NCI-H460 (cell line): ENCODE measurements at places on chromosomes 12 and 14.

DNA sequence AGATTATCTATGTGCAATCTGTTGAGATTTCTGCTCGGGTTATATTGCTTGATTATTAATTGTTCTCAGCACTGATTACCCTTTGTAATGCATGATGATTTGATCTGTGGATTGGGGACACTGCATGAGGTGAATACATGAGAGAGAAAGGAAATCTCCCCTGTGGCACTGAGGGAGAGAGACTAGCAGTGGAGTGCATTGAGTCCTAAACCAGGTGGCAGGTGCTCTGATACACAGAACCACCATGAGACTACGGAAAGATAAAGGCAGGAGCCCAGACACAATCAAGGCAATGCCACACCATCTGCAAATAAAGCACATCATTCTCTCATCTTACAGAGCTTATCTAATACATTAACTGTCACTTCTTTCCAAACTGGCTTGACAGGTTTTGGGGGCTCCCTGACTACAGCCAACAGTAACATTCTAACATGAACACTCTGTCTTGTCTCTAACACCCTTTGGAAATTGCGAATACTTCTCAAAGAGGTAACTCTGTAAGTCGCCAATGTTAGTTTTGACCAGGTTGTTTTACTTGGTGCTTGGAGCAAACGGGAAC is 37.6 kb upstream of the TSPAN8 start:
- no peak for DNase-seq

DNA sequence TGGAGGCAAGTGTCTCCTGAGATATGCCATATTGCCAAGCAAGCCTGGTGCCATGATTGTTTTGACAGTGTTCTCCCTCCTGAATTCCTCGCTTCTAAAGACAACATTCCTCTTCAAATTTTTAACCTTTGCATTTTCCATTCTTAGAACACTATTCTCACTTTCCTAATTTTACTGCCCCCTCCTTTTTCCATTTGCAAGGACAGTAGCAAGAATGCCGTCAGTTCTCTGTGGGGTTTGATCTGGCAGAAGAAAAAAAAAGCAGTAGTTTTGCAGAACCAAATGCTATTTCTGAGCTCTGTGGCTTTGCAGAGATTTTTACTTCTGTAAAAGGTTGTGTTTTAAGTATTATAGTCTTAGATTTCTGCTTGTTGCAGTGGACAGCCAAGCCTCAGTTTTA is 295.2 kb downstream of the NUAK1 start:
- DNase-seq: no peak

DNA sequence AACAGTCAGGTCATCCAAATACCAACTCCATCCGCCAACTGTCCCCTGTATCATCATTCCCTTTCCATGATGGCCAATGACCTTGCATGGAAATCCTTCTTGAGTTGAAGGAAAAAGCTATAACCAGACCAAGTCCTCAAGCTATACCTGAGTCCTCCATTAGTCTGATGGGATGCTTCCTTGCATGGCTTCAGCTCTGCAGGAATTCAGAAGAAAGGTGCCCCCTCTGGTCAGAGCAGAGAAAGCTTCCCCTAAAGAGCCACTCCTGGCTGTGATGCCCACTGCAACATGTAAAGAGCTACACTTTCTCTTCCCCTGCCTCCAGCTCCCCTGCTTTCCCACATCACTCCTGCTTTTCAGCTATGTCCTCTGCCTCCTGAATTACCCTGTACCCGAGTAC is 43.1 kb upstream of the FKBP4 start:
- no peak for DNase-seq

DNA sequence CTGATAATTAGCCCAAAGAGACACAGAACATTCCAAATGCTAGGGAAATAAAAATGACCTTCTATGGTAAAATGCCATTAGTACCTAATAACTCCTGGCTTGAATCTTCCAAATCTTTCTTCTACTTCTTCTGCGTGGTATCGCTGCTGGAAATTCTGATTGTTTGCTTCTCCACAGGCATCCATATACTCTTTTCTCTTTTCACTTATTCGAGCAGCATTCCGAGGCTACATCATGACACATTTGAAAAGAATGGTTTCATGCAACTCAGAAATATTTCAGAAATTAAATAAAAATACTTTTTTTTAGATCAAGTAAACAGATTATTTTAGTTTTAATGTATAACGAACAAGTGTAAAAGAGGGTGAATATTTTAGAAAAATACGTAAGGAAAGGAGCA is 18.9 kb downstream of the ZCCHC8 start:
- no peak for DNase-seq

- DNase-seq: peak; percentile 83
Measured at GRCh38 chr12:116277467-116278278, at the start of gene MED13L. Gene MED13L, minus strand, starts transcription at chr12:116277693. Its CDS starts 562 bp downstream, at chr12:116277131.

- no peak for DNase-seq
Measured at GRCh38 chr12:59059088-59059935, 139.0 kb upstream of the LRIG3 start.

DNA sequence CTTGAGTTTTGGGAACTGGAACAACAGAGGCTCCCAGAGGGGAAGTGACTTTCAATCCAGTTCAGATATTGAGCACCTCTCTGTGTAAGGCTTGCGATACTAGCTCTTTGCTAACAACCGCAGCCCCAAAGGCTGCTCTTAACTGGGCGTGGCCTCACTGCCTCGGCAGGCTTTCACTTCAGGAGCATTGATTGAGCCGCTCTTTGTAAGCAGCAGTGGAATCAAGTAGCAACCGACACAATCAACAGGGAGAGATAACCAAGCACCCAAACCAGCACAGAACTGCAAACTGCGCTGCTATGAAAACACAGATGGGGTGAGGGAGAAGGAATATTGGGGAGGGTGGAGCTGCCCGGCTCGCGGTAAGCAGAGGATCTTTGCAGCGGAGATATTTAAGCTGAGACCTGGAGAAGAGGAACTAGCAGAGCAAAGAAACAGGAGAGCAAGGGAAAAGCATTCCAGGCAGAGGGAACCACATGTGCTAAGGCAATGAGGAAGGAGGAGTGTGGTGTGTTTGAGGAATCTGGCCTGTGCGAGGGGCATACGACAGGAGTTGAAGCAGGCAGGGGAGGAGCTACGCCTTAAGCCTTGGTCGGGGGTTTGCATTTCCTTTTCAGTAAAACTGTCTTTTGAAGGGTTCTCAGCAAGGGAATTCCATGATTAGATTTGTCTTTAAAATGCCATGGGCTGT is 17.3 kb upstream of the YY1 start:
- peak; percentile 37 for DNase-seq

DNA sequence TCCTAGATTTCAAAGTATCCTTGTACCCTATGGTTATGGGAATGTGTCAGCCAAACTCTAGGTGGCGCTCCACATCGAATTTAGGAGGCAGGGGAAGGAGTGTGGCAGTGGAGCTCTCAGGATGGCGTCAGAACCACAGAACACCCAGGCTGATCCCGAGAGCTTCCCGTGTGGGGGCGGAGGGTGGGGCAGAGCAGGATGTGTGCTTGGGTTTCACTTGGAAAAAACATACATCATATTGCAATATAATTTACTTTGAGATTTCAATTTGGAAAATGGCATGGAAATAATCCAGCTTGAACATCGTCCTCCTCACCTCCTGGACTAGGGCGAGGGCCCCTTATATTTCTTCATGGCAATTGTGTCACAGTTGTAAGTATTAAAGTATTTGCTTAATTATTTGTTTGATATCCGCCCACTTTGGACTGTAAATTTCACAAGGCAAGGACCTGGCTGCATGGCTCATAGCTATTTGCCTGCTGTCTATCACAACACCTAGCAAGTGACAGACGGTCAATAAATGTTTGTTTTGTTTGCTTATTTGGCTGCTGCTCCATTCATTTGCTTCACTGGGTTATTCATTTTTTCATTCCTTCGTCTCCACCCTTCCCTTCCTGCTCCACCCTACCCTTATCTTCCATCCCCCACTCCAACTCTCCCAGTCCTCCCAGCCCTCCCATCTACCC is 221.5 kb upstream of the HMGA2 start:
- DNase-seq: peak; percentile 88

DNA sequence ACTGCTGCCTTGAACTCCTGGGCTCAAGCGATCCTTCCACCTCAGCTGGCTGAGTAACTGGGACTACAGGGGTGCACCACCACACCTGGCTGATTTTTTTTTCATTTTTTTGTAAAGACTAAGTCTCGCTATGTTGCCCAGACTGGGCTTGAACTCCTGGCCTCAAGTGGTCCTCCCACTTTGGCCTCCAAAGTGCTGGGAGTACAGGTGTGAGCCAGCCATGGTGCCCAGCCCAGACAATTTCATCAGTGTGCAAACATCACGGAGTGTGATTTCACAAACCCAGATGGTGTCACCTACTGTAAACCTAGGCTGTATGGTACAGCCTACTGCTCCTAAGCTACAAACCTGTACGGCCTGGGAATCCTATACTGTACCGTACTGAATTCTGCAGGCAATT is 6.9 kb upstream of the BCL7A start:
- DNase-seq: no peak

GRCh38 chr12:65229441-65229840 is 49.0 kb upstream of the MSRB3 start:
- DNase-seq: peak; percentile 33
